T1000 (cell line): ENCODE measurements at places on chromosomes 4 and X.

- no peak for DNase-seq
Observed at GRCh38 chrX:11792461-11793421, 34.7 kb downstream of the MSL3 start.

DNA sequence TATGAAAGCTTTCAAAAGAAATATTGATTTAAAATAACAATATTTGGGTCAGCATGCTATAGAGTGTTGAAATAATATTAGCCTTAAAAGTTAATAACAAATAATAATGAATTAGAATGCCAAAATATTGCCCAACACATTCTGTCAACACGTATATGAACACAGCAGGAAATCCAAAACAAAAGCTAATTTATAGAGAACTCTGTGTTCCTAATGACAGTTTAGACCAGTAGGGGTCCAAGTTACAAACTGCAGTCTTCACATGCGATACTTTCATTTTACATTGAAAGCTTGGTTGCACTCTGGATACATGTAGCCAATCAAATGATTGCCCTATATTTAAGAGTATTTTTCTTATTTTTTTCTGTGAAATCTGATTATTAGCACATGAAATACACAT lies 274.4 kb downstream of the DCTD start:
- no peak for DNase-seq

DNA sequence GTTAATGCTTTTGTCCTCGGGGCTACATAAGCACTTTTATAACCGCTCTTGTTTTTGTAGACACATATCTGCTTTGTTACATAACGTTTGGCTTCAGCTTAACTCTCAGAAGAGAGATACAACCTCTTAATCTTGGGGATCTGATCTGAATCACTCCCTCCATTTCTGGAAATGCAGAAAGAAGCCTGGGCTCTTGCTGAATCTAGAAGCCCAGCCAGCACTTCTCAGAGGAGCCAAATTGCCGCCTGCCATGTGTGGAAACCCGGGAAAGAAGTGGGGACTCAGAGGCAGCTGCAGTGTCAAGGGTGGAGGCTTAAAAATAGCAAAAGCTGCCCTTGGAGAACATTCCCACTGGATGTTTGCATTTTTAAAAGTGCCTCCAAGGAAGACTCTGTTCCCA lies 69.3 kb upstream of the LDB2 start:
- no peak for DNase-seq

GRCh38 chr4:80475798-80476197 lies 140.3 kb downstream of the CFAP299 start:
- DNase-seq: no peak

DNA sequence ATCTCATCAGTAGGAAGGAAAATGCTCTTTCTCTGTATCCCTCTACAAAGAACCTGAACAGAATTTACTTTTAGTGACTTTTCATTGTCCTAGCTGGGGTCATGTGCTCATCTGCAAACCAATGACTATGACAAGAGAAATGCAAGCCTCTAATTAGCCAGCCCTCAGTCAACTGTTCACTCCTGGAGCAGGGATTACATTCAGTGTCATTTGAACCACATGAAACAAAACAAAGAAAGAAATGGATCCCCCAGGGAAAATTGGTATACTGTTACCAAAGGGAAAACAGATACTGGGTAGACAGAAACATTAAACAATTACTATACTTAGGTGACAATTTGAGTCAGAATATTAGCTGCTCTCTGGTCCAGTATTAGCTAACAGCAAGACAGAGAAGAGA lies 173.6 kb downstream of the RCHY1 start:
- no peak for DNase-seq

DNA sequence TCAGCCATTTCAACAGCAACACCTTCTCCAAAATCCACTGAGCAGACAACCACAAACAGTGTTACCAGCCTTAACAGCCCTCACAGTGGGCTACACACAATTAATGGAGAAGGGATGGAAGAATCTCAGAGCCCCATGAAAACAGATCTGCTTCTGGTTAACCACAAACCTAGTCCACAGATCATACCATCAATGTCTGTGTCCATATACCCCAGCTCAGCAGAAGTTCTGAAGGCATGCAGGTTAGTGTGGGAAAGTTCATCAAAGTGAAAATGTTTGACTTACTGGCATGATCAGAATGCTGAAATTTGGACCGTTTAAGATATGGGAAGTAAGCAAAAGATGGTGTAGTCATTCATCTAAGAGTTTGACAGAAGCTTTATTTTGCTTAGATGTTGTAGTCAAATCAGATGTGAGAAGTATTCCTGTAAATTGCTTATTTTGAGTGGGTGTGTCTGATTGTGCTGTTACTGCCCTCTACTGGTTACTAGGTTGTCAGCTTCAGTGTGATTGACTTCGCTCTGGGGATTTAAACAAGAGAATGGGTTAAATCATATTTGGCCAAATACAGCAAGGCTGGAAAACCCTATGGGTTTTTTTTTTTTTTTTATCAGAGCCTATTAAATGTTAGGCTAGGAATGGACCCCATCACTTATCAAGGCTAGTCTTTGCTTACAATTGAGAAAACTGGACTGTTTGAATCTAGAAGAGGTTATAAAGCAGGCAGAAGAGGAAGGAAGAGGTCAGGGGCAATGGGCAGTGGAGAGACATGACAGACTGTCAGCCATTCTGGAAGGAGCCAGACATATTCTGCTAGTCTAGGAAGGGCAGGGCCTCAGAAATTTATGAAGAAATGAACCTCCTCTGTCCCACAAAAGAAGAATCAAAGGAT lies 130.3 kb downstream of the DIPK2B start:
- no peak for DNase-seq

DNA sequence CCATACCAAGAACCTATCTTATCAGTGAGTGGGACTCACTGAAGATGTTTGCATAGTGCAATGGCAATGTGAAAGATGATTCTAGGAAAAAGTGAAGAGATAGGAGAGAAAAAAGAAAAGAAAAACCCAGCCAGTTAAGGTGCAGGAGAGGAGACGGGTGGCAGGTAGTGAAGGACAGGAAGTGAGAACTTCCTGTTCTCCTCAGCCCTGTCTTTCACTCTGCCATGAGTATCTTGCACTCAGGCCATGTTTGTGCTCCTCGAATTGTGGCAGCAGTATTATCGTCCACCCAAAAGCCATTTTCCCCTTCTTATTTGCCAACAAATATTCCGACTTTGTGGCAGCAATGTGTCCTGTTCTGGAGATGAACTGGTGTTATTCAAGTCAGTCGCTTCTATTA lies 8.6 kb upstream of the ENPEP start:
- DNase-seq: no peak

GRCh38 chr4:183618681-183619080 lies 40.3 kb downstream of the RWDD4 start:
- no peak for DNase-seq

GRCh38 chrX:24428516-24428915 lies 36.6 kb upstream of the PDK3 start:
- DNase-seq: no peak

GRCh38 chrX:34546366-34546765 lies 110.7 kb downstream of the TMEM47 start:
- no peak for DNase-seq

DNA sequence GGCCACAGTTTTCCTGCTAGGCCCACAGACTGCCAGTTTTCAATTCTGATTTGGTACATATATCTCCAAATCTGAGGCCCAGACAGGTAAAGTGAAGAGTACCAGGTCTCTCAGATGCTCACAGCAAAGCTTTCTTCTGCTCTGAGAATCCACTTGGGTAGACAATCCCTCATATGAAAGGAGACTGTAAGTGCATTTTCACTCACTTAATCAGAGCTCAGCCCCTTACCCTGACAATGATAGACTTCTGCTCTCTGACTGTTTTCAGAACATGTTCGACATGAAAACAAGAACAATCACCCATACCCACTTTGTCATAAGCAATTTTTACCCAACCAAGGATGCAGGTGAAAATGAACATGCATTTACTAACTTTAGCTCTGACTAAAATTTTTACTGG lies 7.1 kb downstream of the GPRIN3 start:
- no peak for DNase-seq

GRCh38 chr4:5870701-5871100 lies 22.2 kb downstream of the CRMP1 start:
- DNase-seq: no peak

- DNase-seq: no peak
Observed at GRCh38 chr4:93199492-93199891, 629.1 kb upstream of the ATOH1 start.

DNA sequence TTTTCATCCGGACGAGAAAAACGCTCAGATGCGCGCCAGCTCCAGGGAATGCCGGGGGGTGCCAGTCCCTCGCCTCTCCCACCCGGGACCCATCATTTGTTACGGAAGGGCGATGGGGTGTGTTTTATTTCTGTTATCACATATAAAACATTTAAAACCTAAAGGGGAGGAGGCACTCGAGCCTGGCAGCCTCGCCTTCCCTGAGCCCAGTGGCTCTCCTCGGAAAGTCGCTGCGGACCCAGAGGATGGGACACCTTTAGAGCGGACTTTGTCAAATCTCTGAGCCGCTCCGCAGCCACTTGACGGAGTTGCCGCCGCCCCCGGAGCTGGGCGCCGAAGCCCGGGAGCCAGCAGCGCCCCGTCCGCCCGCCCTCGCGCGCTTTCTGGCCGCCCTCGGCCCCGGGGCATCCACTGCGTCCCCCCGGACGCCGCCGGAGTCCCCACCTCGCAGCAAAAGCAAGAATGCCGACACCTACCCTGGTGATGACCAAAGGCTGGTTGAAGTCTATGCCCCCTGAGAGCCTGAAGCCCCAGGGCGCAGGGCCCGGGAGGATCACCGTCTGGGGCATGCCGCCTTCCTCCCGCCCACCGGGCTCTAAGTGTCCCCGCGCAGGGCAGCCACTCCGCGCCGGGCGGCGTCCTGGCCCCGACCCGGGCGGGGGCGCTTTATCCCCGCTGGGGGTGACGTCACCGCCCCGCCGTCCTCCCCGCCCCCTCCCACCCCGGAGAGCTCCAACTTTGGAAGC lies at the start of gene PDLIM3:
Gene PDLIM3, minus strand, starts transcription at position 642 of the 746 bp plus-strand sequence. Its CDS starts 73 bp downstream, at position 569.
- peak; percentile 2 for DNase-seq
